ENCODE measurements at places on chromosomes 1 and 21. TPM values are rescaled to one million over a fixed set of nuclear protein-coding genes. Genes with fewer than 3 reads are reported as not detected.

DNA sequence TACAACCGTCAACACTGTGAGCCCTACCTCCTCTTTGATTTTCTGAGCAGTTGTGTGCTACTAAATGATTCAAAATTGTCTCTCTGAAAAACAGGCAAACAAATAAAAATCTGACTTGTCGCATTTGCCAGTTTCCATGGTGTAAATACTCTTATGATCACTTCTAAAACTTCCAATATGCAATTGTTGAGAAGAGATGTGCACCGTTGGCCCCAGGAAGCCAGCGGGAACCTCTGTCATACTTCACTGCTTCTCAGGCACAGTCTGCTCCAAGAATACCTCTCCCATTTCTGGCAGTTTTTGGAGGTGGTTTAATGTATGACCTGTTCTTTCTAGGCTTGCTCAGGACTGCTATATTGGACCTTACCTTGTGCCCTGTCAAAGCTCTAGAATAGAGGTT lies 196.0 kb upstream of the NCAM2 start:
- DNase-seq = no peak

OR6K6 gene
- total RNA-seq = not detected

SCYL3 gene
- 5.6 TPM for total RNA-seq

GRCh38 chr1:43573066-43573800 lies 42.5 kb downstream of the PTPRF start:
- peak; percentile 36 for DNase-seq

GRCh38 chr1:32757213-32757895 lies 54.8 kb upstream of the SYNC start:
- no peak for DNase-seq

DNA sequence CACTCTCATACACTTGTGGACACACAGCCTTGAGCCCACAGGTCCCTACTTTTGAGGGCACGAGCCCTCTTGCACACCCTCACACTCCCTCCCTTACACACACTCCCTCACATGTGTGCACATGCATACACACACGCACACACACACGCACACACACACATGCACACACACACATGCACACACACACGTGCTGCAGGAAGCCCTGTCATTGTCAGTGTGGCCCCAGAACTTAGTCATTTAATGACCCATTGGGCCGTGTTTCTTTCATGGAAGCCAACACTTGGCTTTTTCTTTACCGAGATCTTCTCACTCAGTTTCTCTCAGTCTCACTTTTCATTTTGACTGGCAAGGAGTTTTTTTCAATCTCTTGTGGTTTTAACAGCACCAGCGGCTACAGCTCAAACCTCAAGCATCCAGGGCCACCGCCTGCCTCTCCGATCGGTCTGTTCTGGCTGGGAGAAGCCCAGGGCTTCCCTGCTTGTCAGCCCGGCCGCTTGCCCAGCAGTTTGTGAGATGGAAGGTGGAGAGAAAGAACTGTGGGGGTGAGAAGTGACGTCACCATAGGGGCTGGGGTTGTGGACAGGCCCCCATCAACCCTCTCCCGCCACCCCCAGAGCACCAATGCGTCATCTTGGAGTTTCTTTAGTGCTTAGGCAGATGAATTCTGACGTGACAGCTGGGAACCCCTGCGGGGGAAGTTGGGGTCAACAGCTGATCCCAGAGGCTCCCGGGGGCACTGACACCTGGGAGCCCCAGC lies 15.8 kb upstream of the TNFRSF8 start:
- no peak for DNase-seq

DNA sequence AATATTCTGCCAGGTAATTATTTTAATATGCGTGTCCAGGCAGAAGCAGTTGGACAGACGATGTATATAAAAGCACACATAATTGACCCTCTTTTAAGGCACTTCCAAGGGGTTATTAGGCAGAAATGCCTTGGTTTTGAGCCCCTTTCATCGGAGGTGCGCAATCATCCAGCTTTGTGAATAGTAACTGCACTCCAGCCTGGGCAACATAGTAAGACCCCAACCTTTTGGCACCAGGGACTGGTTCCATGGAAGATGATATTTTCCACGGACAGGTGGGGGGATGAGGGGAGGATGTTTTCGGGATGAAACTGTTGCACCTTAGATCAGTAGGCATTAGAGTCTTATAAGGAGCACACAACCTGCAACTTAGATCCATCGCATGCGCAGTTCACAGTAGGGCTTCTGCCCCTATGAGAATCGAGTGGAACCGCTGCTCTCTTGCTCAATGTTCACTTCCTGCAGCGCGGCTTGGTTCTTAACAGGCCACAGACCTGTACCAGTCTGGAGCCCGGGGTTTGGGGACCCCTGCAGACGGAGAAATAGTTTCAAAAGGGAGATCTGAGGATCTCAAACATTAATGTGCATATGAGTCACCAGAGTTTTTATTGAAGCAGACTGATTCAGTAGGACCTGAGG lies 1.8 kb upstream of the MCOLN2 start:
- no peak for DNase-seq

Data from left ventricle myocardium inferior (tissue), 1 donor.